ENCODE measurements at places on chromosomes 11 and 22.

DNA sequence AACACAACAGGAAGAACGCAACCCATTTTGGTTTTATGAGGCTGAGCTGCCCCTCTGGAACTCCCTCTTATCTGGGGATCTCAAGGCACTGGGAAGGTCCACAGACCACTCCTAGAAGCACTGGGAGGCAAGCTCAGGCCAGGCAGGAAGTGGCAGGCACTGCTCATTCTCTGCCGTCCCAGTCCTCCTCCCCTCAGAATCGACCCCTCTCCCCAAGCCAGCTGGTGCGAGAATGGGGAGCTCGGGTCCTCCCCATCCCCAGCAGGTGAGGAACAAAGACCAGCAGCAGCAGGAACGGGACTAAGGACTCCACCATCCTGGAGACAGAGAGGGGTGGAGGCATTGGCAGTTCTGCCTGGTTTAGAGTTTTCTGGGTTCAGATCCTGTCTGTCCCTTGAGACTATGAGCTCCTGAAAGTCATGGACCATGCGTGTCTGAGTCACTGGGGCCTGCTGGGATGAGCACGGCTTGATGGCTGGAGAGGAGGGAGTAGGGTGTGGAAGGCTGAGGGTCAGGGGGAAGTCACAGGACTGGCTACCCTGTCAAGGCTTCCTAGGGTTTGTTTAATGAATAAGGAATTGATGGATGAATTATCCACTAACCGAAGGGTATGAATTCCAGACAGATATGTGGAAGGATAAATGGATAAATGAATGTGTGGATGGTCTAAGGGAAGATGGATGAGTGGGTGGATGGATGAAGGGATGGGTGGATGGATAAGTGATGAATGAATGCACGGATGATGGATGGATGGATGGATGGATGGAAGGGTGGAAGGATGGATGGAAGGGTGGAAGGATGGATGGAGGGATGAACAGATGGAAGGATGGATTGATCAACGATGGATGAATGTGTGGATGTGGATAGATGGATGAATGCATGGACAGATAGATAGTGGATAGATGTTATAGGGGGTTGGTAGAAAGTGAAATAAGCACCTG is 6.4 kb downstream of the MYEOV start:
- H3K27ac ChIP-seq: peak overlapping the region; percentile 60
- peaks cover 56% of the 10 kb centered on the region for H3K4me1 ChIP-seq
- no peak for DNase-seq
- peaks cover 1% of the 10 kb centered on the region for H3K36me3 ChIP-seq
- no peaks in the 10 kb centered on the region for H3K27me3 ChIP-seq

- H3K27me3 ChIP-seq: peaks cover 25% of the 10 kb centered on the region
- H3K27ac ChIP-seq: no peak overlapping the region
- H3K4me3 ChIP-seq: no peak overlapping the region
- H3K36me3 ChIP-seq: no peaks in the 10 kb centered on the region
Observed at GRCh38 chr22:39301926-39302325, 17.5 kb downstream of the RPL3 start.

DNA sequence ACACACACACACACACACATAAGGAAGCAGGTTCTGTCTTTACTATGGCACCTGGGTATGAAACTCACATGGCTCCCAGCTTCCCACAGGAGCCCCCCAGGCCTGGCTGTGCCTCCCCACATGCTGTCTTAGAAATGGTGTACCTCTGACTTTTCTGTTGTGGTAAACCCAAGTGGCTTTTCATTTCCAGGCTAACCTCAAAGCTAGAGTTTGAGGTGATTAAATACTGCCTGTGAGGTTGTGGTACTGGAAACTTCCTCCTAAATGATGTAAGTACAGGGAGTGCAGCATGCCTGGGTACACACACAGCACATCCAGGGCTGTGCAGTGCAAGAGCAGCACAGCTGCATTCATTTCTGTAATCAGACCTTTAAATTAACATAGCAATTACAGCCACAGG is 34.4 kb downstream of the ME3 start:
- peaks cover 31% of the 10 kb centered on the region for H3K27me3 ChIP-seq
- DNase-seq: peak; percentile 77
- peak overlapping the region; percentile 42 for H3K27ac ChIP-seq
- peaks cover 30% of the 10 kb centered on the region for H3K4me1 ChIP-seq
- H3K4me3 ChIP-seq: no peak overlapping the region

DNA sequence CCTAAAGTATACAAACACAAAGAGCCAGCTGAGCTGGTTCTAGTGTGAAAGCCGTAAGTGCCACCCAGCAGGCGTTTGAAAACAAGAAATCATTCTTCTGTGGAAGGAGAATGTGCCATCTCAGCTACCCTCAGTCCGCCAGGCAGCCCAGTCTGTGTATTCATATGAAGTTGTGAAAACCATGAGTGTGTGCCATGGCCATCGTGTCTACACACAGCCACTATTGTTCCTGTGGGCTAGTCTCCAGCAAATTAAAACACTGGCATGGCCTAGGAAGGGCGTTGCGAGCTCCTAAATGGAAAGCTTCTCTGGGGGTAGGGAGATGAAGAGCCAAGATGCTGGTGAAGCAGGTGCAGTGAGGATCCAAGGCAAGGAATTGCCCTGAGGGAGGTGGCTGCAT is 51.5 kb upstream of the HORMAD2 start:
- no peaks in the 10 kb centered on the region for H3K27me3 ChIP-seq
- peaks cover 7% of the 10 kb centered on the region for H3K4me1 ChIP-seq
- no peak overlapping the region for H3K27ac ChIP-seq
- peaks cover 32% of the 10 kb centered on the region for H3K36me3 ChIP-seq
- no peak overlapping the region for H3K4me3 ChIP-seq
- DNase-seq: no peak

- H3K27me3 ChIP-seq: peaks cover 8% of the 10 kb centered on the region
- H3K4me3 ChIP-seq: no peak overlapping the region
- no peak for DNase-seq
- H3K27ac ChIP-seq: no peak overlapping the region
- H3K4me1 ChIP-seq: peaks cover 11% of the 10 kb centered on the region
Observed at GRCh38 chr11:69442807-69443137, 38.7 kb upstream of the LINC01488 start.

DNA sequence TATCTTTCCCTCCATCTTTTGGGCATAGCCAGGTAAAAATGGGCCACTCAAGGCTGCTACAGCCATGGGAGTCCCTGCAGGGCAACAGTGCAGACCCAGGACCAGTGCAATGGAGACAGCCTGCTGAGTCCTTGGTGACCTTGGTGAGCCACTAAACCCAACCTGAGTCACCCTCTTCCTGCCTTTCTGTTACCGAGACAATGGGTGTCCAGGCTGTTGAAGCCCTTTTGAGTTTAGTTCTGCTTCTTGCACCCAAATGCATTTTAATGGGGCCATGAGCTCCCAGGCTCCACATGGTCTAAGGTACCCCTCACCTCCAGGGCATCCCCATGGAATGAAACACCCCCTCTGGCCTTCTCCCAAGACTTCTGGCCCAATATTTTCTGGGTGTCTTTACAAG is 874 bp upstream of the PLAAT4 start:
- peak overlapping the region; percentile 88 for H3K27ac ChIP-seq
- H3K4me1 ChIP-seq: peaks cover 73% of the 10 kb centered on the region
- peak; percentile 82 for DNase-seq
- H3K4me3 ChIP-seq: peak overlapping the region; percentile 90

Measured in activated CD4-positive, alpha-beta T cell treated with anti-CD3 and anti-CD28 coated beads, Interleukin-2, amount 10 ng/mL, durations not matched to agents 24 days and 14 days (primary cell).